ENCODE measurements at places on chromosomes 11 and 22. TPM values are rescaled to one million over a fixed set of nuclear protein-coding genes. Genes with fewer than 3 reads are reported as not detected.

DNA sequence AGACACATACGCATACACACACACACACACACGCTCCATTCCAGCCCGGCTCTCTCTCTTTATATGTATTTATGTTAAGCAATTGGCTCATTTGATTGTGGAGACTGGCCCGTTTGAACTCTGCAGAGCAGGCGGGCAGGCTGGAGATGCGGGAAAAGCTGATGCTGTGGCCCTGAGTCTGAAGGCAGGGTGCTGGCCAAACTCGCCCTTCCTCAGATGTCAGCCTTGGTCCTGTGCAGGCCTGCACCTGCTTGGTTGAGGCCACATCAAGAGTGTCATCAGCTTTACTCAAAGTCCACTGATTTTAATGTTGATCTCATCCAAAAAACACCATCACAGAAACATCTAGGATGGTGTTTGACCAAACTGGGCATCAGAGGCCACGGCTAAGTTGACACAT lies 569.3 kb downstream of the TBC1D22A start:
- H3K27me3 ChIP-seq = no peaks in the 10 kb centered on the region
- no peak overlapping the region for H3K27ac ChIP-seq
- H3K36me3 ChIP-seq = no peaks in the 10 kb centered on the region
- DNase-seq = no peak
- H3K4me3 ChIP-seq = no peak overlapping the region

SPI1 gene
- total RNA-seq = not detected

GRCh38 chr11:116641561-116642045 lies 131.2 kb downstream of the BUD13 start:
- no peak overlapping the region for H3K4me3 ChIP-seq
- DNase-seq = peak; percentile 77
- no peaks in the 10 kb centered on the region for H3K27me3 ChIP-seq
- H3K36me3 ChIP-seq = no peaks in the 10 kb centered on the region
- H3K27ac ChIP-seq = no peak overlapping the region

GRCh38 chr11:77854838-77855237 lies 33.9 kb downstream of the AAMDC start:
- H3K36me3 ChIP-seq = peaks cover 12% of the 10 kb centered on the region
- no peak overlapping the region for H3K4me3 ChIP-seq
- H3K4me1 ChIP-seq = no peaks in the 10 kb centered on the region
- no peak overlapping the region for H3K27ac ChIP-seq

PHLDB1 gene
- 72.1 TPM for total RNA-seq

- H3K27me3 ChIP-seq = no peaks in the 10 kb centered on the region
- no peaks in the 10 kb centered on the region for H3K4me1 ChIP-seq
- no peak overlapping the region for H3K4me3 ChIP-seq
- DNase-seq = no peak
- H3K36me3 ChIP-seq = no peaks in the 10 kb centered on the region
- no peak overlapping the region for H3K27ac ChIP-seq
These were observed 39.0 kb downstream of the CWC15 start for GRCh38 chr11:94934362-94934761.

SYCE3 gene
- total RNA-seq = not detected

DNA sequence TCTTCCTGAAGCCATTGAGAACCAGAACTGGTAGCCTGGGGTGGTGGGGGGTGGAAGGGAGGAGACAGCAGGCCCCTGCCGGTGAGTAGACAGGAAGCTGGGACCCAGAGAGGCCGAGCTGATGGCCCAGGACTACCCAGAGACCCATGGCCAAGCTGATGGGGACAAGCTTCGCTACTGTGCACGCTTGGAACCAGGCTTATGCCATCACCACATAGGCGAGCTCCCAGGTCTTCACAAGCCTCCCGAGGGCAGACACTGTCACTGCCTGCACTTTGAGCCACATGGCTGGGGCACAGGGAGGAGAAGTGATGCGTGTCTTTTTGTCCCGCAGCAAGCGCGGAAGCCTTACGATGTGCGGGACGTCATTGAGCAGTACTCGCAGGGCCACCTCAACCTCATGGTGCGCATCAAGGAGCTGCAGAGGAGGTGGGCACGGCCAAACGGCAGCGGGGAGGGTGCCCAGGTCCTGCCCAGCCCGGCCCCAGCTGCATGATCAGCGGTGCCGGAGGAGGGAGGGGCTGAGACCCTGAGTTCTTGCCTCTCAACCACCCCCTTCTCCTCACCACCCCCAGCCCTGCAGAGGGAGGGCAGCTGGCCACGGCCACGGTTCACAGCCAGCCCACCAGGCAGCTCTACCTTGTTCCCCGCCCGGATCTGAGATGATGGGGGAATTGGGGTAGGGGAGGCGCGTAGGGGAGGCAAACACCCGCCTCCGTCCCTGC lies 76.0 kb upstream of the KCNQ1OT1 start:
- peak; percentile 22 for DNase-seq
- no peaks in the 10 kb centered on the region for H3K27me3 ChIP-seq
- no peaks in the 10 kb centered on the region for H3K36me3 ChIP-seq
- no peak overlapping the region for H3K27ac ChIP-seq
- peaks cover 1% of the 10 kb centered on the region for H3K4me1 ChIP-seq

- H3K27me3 ChIP-seq = no peaks in the 10 kb centered on the region
- DNase-seq = no peak
- H3K36me3 ChIP-seq = peaks cover 3% of the 10 kb centered on the region
- H3K27ac ChIP-seq = peak overlapping the region; percentile 32
- H3K4me3 ChIP-seq = no peak overlapping the region
These were observed 52.4 kb downstream of the TRIOBP start for GRCh38 chr22:37749226-37749625.

DNA sequence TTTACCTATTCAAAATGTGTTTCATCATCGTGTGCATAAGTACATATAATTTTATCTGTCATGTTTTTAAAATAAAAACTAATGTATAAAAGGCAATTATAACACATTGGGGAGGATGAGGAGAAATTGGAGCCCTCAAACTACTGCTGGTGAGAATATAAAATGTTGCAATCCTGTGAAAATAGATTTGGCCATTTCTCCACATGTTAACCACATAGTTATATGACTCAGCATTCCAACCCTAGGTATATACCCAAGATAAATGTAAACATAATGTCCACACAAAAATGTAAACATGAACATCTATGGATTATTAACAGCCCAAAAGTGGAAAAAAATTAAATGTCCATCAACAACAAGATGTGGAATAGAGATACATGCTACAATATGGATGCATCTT lies 928.0 kb upstream of the FAT3 start:
- no peak overlapping the region for H3K4me3 ChIP-seq
- no peak overlapping the region for H3K27ac ChIP-seq
- no peaks in the 10 kb centered on the region for H3K4me1 ChIP-seq
- H3K27me3 ChIP-seq = no peaks in the 10 kb centered on the region

- H3K27ac ChIP-seq = no peak overlapping the region
- peaks cover 15% of the 10 kb centered on the region for H3K4me1 ChIP-seq
- no peaks in the 10 kb centered on the region for H3K27me3 ChIP-seq
- no peak overlapping the region for H3K4me3 ChIP-seq
These were observed 14.5 kb downstream of the USP35 start for GRCh38 chr11:78203184-78203583.

DNA sequence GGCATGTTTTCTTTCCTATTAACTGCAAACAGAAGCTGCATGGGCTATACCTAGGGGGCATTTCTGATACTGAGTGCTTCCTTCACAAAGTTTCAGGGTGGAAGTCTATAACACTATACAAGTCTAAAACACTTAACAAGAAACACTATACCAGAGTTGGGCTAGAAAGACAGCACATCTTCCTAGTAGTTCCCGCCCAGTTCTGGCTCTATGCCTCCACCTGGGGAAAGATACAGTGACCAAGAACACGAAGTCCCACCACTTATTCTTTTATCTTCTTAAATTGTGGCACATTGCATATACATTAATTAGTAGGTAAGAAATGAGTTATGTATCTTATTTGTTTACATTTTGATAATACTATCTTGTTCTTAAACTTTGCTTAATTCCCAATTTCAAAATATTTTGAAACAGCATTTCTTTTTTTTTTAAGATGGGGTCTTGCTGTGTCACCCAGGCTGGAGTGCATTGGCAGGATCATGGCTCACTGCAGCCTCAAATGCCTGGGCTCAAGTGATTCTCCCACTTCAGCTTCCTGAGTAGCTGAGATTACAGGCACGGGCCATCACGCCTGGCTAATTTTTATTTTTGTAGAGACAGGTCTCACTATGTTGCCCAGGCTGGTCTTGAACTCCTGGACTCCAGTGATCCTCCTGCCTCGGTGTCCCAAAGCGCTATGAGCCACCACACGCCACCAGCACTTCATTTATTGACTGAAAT lies 18.2 kb upstream of the NDUFC2 start:
- H3K27ac ChIP-seq = no peak overlapping the region
- H3K36me3 ChIP-seq = peaks cover 8% of the 10 kb centered on the region
- peaks cover 6% of the 10 kb centered on the region for H3K4me1 ChIP-seq
- no peak for DNase-seq
- no peaks in the 10 kb centered on the region for H3K27me3 ChIP-seq
- H3K4me3 ChIP-seq = no peak overlapping the region
